ENCODE measurements at places on chromosomes 2 and 18.

- no peak overlapping the region for H3K4me3 ChIP-seq
- H3K27me3 ChIP-seq, result peaks cover 4% of the 10 kb centered on the region
- no peaks in the 10 kb centered on the region for H3K36me3 ChIP-seq
- no peaks in the 10 kb centered on the region for H3K4me1 ChIP-seq
Observed at GRCh38 chr18:28062443-28062842, 114.5 kb downstream of the CDH2 start.

DNA sequence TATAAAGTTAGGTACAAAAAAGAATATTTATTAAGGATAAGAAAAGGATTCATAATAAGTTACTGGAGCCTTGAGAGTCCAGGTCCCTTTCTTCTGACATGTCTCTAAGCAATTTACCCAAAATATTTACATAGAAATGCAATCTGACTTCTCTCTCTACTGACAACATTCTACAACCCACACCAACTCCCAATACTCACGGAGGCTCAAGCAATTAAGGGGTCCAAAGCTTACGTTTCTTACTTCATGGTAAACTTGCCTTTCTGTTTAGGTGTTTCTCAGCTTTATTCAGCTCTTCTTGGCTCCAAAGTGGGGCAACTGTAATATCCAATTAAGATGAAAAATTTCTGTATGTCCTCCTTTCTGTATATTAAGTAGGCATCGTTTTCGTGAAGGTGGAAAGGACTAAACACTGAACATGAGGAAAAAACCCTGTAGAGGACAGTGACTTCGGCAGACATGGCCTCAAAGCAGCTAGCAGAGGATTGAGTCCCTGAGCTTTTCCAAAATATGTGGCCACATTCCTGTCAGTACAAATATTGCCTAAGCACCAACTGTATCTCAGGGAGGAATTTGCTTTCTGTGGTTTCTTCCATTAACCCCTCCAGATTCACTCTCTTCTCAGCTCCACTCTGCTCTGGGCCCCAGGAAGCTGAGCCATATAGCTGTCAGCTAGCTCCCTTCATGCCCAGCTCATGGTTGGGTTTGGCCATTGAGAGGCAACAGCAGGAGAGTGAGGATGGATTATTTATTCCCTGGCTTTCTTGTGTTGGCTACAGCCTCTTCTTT lies 67.9 kb upstream of the GLS start:
- H3K27ac ChIP-seq, result no peak overlapping the region
- no peak for DNase-seq
- peaks cover 7% of the 10 kb centered on the region for H3K36me3 ChIP-seq
- H3K4me1 ChIP-seq, result peaks cover 14% of the 10 kb centered on the region

DNA sequence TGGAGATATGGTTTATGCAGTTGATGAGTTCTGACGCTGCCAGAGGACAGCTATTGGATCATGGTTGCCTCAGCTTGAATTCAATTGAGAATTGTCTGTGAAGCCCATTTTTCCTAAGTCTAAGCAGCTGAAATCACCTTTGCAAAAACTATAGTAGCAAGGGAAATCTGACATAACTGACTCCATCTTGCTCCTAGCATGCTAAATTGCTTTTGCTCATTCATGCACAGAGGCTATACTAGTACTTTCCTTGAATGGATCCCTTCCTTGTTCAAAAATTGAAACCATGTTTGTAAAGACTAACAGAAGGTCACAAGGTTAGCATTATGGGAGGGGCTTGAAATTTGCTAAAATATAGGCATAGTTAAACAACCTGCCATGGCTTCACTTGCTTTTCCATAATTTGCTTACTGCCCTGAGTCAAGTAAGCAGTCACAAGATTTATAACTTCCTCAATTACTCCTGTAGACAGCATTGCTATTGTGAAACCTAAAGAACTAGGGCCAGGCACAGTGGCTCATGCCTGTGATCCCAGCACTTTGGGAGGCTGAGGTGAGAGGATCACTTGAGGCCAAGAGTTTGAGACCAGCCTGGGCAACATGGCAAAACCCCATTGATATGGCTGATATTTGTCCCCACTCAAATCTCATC lies 41.2 kb downstream of the CHRNA1 start:
- peaks cover 4% of the 10 kb centered on the region for H3K4me1 ChIP-seq
- no peak overlapping the region for H3K4me3 ChIP-seq
- H3K27me3 ChIP-seq, result peaks cover 14% of the 10 kb centered on the region
- no peak overlapping the region for H3K27ac ChIP-seq
- DNase-seq, result no peak

DNA sequence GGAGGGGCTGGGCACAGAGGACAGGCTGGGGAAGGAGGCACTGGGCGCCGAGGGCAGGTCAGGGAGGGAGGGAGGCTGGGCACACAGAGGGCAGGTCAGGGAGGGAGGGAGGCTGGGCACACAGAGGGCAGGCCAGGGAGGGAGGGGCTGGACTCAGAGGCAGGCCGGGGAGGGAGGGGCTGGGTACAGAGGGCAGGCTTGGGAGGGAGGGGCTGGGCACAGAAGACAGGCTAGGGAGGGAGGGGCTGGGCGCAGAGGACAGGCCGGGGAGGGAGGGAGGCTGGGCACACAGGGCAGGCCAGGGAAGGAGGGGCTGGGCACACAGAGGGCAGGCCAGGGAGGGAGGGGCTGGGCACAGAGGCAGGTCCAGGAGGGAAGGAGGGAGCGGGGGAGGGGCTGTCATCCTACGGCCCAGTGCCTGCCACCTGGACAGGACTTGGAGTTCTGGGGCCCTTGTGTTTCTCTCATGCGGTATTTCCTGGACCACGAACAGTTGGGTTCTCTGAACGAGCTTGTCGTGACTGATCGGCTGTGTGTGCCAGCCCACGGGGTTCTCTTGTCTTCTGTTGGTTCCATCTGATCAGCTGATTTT lies 46.7 kb upstream of the KCNG2 start:
- no peak for DNase-seq
- H3K4me3 ChIP-seq, result no peak overlapping the region
- H3K27ac ChIP-seq, result peak overlapping the region; percentile 79
- H3K36me3 ChIP-seq, result peaks cover 17% of the 10 kb centered on the region
- peaks cover 11% of the 10 kb centered on the region for H3K4me1 ChIP-seq
- peaks cover 1% of the 10 kb centered on the region for H3K27me3 ChIP-seq

DNA sequence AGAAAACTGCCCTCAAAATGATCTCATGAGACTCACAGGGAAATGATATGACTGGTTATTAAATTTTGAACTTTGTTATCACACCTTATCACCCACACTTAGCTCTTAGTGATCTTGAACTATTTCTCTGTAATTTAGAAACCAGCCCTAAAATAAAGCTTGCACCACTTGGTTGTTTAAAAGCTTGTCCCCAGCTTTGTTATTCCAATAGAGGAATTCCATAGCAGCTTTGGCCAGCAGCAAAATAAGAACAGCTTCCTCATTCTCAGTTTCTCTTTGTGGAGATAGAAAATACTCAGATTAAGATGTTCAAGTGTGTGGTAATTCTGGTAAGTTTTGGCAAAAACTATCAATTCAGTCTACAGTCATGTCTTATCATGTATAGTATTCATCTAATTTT lies 54.4 kb upstream of the CCDC68 start:
- DNase-seq, result no peak
- no peaks in the 10 kb centered on the region for H3K4me1 ChIP-seq
- H3K27ac ChIP-seq, result no peak overlapping the region
- H3K36me3 ChIP-seq, result no peaks in the 10 kb centered on the region
- H3K4me3 ChIP-seq, result no peak overlapping the region
